Central memory CD8-positive, alpha-beta T cell (primary cell): ENCODE measurements at places on chromosomes 2 and 18.

GRCh38 chr2:149224543-149224942 lies 105.8 kb upstream of the LYPD6 start:
- no peak for DNase-seq

- DNase-seq = no peak
Observed at GRCh38 chr2:31729442-31730092, 148.8 kb upstream of the SRD5A2 start.

DNA sequence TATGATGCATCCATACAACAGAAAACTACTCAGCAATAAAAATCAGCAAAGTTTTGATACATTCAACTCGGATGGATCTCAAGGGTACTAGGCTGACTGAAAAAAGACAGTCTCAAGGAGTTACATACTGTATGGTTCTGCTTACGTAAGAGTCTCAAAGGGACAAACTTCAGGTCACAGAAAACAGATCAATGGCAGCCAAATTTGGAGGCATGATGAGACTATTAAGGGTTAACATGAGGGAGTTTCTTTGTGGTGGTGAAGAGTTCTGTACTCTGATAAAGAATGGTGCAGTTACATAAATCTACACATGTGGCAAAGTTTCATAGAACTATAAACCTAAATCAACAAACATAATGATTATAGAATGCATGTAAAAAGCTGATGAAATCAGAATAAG lies 81.4 kb downstream of the COBLL1 start:
- no peak for DNase-seq

DNA sequence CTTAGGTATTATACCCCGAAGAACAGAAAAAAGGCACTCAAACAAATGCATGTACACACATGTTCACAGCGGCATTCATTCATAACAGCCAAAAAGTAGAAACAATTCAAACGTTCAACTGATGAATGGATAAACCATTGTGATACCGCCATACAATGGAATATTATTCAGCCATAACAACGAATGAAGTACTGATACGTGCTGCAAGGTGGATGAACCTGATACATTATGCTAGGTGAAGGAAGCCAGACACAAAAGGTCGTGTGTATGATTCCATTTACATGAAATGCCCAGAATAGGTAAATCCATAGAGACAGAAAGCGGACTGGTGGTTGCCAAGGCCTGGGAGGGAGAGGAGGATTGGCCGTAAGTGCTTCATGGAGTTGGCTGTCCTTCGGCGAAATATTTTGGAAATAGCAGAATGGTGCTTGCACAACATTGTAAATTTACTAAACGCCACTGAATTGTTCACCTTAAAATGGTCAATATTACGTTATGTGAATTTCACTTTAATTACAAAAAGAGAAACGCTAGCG lies 750 bp upstream of the RMP24 start:
- DNase-seq = no peak

DNA sequence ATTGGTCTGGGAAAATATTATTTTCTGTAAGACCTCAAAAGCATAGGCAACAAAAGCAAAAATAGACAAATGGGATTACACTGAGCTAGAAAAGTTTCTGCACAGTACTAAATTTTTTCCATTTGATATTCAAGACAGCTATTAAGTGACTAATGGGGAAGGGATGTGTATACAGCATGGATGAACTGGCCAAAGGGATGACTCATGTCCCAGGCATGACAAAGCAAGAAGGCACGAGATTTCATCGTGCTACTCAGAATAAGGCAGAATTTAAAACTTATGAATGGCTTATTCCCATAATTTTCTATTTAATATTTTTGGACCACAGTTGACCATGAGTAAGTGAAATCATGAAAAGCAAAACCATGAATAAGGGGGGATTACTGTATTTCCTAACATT lies 1250.1 kb upstream of the GYPC start:
- DNase-seq = no peak

DNA sequence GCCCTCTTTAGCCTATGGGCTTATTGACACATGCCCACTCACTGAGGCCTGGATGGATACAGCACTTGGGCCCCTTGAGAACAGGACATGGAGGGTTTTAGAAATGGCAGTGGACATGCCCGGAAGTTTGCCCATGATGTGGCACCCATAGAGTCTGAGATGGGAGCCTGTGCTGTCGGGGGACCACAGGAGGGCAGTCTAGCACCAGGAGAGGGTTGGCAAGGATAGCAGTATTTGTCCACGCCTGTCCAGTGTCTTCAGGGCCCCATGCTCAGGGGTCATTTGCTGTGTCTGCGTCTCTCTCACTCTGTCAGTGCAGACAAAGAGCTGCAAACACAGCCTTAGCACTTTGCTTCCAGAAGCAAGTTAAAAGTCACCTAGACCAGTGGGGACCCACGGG lies 48.7 kb downstream of the IL1RL2 start:
- DNase-seq = no peak

- no peak for DNase-seq
Observed at GRCh38 chr2:25297738-25298137, 44.0 kb downstream of the DNMT3A start.

DNA sequence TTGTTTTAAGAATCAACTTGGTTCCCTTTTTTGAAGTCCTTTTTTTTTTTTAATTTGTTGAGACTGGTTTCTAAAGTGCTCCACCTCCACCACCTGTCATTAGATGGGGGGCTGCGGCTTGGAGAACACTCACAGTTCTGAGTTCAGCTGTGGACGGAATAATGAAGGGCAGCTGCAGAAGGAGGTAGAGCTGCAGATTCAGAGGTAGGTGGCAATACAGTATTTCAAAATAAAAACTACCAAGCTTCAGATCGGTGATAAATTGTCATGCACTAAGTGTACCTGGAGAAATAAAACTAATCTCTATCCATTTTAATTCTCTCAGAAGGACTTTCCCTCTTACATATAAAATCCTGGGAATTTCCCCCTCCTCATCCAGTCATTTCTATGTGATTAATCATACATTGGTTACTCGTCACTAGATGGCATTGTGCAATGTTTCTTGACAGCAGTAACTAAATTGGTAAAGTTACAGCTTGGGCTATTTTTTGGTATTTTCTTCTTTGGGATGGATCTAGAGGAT lies 81.1 kb upstream of the SLC39A10 start:
- no peak for DNase-seq

- DNase-seq = no peak
Observed at GRCh38 chr2:173288561-173288960, 66.1 kb upstream of the CDCA7 start.

DNA sequence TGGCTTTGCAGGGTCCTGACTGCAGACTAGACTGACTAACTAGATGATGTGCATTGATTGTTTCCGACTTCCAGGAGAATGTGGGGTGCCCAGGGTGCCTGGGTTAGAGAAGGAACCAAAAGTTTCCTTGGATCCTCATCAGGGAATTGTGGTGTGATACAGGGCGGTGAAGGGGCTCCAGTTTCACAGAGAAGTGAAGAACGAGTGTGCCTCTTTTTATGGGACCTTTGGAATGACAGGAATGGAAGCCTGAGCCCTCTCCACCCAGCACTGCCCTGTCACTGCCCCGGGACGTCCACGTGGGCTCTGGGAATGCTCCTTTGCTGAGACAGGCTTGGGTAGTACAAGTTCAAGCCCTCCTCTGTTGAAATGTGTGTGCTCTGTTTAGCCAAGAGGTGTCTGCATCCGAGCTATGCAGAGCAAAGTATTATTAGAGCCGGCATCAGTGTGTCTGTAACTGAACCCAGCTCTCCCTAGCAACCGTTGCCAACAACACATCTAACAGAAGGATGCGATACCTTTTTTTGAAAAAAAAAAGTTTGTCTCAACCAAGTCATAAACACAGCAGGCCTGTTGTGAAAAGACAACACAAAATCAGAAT lies 183.6 kb downstream of the SMAD7 start:
- no peak for DNase-seq

DNA sequence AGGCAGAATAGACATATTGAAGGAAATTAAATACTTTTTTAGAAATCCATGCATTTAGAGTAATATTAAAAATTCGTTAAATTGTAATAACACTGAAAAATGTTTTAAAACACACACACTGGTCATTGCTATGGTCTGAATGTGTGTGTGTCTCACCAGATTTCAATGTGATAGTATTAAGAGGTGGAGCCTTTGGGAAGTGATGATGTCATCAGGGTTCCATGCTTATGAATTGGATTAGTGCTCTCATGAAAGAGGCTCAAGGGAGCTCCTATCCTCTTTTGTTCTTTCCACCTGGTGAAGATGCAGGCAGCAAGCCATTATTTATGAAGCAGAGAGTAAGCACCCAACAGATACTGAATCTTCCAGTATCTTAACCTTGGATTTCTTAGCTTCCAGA lies 441.8 kb downstream of the CDH2 start:
- no peak for DNase-seq
